T-cell (primary cell): ENCODE measurements at places on chromosomes 4 and X.

DNA sequence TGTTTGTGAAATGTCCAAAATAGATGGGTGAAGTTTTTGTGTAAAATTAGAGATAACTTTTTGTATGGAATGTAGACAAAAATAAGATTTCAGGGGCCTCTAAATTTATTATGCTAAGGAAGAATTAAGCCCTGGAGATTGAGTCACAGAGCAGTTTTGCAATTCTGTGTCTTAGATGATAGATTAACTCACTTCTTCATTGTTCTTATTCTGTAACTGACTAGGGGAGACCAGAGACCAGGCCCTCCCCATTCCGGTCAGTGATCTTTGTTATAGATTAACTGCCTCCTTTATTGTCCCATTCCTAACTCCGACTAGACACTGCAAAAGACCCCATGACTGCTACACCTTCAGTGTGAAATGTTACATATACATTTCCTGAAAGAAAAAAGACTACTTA, 238.4 kb upstream of the TAPT1 start:
- H3K27me3 ChIP-seq = no peaks in the 10 kb centered on the region
- DNase-seq = no peak
- H3K36me3 ChIP-seq = no peaks in the 10 kb centered on the region
- no peaks in the 10 kb centered on the region for H3K4me1 ChIP-seq
- no peak overlapping the region for H3K4me3 ChIP-seq

DNA sequence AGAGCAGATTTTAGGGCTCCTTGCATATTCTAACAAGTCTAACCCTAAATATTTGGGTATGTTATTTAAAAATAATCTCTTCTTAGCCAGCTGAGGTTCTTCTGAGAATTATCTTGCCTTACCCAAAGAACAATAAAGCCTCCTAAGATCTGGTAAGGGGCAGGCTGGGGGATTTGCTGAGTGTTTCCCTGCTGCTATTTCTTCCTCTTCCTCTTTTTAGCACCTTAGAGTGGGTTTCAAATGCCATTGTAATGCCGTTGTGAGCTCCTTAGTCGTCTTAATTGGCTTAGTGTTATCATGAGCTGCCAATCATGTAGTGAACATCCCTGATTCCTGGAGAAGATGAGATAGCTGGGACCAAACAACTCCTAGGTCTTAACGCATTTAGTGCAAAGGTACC, 15.4 kb downstream of the STOX2 start:
- no peaks in the 10 kb centered on the region for H3K4me1 ChIP-seq
- H3K36me3 ChIP-seq = no peaks in the 10 kb centered on the region
- no peaks in the 10 kb centered on the region for H3K27me3 ChIP-seq
- no peak overlapping the region for H3K4me3 ChIP-seq

GRCh38 chr4:1624519-1624910, 59.6 kb downstream of the FAM53A start:
- peaks cover 13% of the 10 kb centered on the region for H3K4me1 ChIP-seq
- H3K27ac ChIP-seq = no peak overlapping the region
- DNase-seq = no peak

GRCh38 chr4:168221301-168221700, 97.3 kb downstream of the DDX60 start:
- H3K27me3 ChIP-seq = no peaks in the 10 kb centered on the region
- H3K27ac ChIP-seq = no peak overlapping the region
- DNase-seq = no peak
- no peaks in the 10 kb centered on the region for H3K4me1 ChIP-seq

GRCh38 chrX:7088968-7089615, 58.4 kb upstream of the STS start:
- no peak overlapping the region for H3K27ac ChIP-seq
- no peaks in the 10 kb centered on the region for H3K27me3 ChIP-seq
- DNase-seq = peak; percentile 48
- H3K4me1 ChIP-seq = peaks cover 53% of the 10 kb centered on the region
- H3K4me3 ChIP-seq = peak overlapping the region; percentile 23
- H3K36me3 ChIP-seq = peaks cover 2% of the 10 kb centered on the region

DNA sequence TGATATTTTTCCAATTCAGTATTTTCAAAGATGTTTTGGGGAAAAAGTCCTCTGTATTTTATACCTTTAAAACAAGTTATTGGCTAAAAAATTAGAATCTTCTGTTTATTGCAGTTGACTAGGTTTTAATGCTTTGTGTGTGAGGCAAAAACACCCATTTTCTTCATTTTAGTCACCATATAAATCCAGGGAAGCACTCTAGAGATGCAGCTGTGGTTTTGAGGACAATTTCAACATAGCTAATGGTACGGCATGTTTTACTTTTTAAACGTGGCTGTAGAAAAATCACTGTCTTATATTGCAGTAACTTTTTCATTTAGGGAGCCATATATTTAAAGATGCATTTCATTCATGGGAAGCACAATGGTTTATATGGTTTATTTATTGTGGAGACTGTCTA, 129.1 kb upstream of the PITX2 start:
- H3K4me3 ChIP-seq = no peak overlapping the region
- H3K27me3 ChIP-seq = no peaks in the 10 kb centered on the region
- H3K27ac ChIP-seq = no peak overlapping the region
- H3K36me3 ChIP-seq = no peaks in the 10 kb centered on the region

DNA sequence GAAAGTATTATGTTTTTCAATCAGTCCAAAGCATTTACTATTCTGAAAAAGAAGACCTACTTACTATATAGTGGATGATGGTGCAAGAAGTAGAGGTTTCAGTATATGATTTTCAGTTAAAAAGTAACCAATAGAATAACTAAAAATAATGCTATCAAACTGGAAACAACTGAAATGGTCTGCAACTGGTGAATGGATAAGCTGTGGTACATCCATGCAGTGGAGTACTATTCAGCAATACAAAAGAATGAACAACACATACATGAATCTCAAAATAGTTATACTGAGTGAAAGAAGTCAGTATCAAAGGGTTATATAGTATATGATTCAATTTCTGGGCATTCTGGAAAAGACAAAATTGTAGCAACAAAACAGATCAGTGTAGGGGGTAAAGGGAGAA, 55.9 kb downstream of the PLAC1 start:
- no peak for DNase-seq
- H3K27ac ChIP-seq = no peak overlapping the region
- no peak overlapping the region for H3K4me3 ChIP-seq
- no peaks in the 10 kb centered on the region for H3K36me3 ChIP-seq

- no peaks in the 10 kb centered on the region for H3K36me3 ChIP-seq
- H3K4me3 ChIP-seq = no peak overlapping the region
- H3K27ac ChIP-seq = no peak overlapping the region
- no peak for DNase-seq
- no peaks in the 10 kb centered on the region for H3K27me3 ChIP-seq
Measured at GRCh38 chr4:25727711-25728493, 72.3 kb downstream of the SLC34A2 start.

DNA sequence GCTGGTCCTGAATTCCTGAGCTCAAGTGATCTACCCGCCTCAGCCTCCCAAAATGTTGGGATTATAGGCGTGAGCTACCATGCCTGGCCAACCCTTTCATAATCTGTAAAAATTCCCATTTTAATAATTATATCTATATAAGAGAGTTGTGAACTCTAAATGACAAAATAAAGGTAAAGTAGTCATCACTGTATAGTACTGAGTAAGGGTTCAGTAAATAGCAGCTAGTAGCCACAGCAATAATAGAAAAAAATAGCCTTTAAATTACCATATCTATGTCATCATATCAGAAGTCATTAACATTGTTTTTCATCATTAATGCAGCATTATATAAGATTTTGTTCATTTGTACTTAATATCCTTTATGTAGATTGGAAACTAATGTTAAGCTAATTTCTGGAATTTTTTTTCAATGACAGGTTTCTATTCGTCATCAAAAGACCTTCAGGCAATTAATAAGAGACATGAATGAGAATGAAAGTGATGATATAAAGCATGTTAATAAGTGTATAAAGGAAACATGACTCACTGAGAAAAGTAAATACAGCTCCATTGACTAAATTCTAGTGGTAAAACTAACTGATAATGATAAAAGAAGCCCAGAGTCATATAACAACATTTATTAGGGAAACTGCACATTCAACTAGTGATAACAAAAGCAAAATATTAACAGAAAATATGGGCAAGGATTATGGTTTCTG, 85.9 kb upstream of the UGT8 start:
- no peaks in the 10 kb centered on the region for H3K27me3 ChIP-seq
- H3K4me3 ChIP-seq = no peak overlapping the region
- H3K4me1 ChIP-seq = no peaks in the 10 kb centered on the region
- no peak overlapping the region for H3K27ac ChIP-seq
- no peaks in the 10 kb centered on the region for H3K36me3 ChIP-seq

GRCh38 chrX:20500171-20500865, 233.6 kb upstream of the RPS6KA3 start:
- H3K4me3 ChIP-seq = no peak overlapping the region
- no peaks in the 10 kb centered on the region for H3K4me1 ChIP-seq
- DNase-seq = no peak
